Breast epithelium (tissue), 4 donors: ENCODE measurements at places on chromosomes 1 and 21. TPM values are rescaled to one million over a fixed set of nuclear protein-coding genes. Genes with fewer than 3 reads are reported as not detected.
A peak's percentile ranks its signal among the peaks of the same experiment; 100 is the strongest.

DNA sequence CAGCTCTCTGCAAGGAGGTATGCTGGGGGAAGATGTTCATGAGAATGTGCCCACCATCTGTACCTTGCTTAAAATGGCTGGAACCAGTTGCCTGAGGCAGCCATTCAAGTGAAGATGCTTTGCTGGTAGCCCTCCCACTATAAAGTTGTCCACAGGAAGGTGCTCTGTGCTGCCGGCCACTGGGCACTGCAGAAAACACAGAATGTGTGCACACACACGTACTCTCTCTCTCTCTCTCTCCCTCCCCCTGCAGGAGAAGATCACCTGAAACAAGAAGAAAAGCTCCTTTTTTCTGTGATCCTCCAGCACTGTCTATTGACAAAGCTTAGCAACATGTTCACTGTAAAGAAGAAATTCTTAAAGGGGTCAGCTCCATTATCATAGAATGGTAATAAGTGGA is 134.8 kb downstream of the PIGK start:
- no peak overlapping the region for H3K27ac ChIP-seq
- no peak for DNase-seq
- H3K27me3 ChIP-seq = no peaks in the 10 kb centered on the region
- no peaks in the 10 kb centered on the region for H3K4me1 ChIP-seq
- H3K4me3 ChIP-seq = no peak overlapping the region

GRCh38 chr21:32884062-32884461 is 112.5 kb upstream of the PAXBP1 start:
- no peaks in the 10 kb centered on the region for H3K27me3 ChIP-seq
- DNase-seq = no peak
- no peak overlapping the region for H3K27ac ChIP-seq
- H3K4me1 ChIP-seq = no peaks in the 10 kb centered on the region

DNA sequence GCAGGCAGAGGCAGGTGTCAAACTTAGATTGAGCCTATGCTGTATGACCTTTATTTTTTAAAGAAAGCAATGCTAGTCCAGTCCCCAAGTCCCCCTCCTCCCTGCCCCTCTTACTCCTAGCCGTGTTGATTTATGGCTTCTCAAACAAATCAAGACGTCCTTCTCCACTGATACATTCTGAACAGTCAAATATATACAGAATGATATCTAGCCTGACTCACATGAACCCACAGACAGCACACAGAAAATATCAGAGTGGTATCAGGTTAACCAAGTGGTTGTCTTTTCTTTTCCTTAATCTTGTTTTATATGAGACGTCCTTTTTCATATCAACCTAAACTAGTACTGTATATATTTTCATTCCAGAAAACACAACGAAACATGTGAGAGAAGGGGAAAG is 13.4 kb downstream of the DAB1 start:
- no peak for DNase-seq
- H3K27ac ChIP-seq = no peak overlapping the region
- no peaks in the 10 kb centered on the region for H3K4me1 ChIP-seq
- H3K36me3 ChIP-seq = no peaks in the 10 kb centered on the region
- no peak overlapping the region for H3K4me3 ChIP-seq

DNA sequence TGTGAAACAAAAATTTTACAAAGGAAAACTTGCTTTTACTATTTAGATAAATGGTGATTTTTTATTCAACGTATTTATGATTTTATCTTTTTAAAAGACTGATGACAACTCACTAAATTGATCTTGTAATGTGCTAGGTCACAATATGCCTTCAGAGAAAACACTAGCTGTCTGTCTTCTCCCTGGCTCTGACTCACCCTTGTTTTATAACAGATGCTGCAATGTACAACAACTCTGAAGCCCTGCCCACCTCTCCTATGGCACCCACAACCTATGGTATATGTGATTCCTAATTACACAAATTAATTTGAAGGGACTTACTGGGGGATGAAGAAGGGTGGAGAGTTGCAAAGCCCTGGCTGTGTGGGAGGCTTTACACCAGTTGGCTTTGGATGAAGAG is 24.7 kb upstream of the HSD17B7 start:
- H3K4me1 ChIP-seq = no peaks in the 10 kb centered on the region
- H3K27ac ChIP-seq = no peak overlapping the region
- H3K4me3 ChIP-seq = no peak overlapping the region
- H3K36me3 ChIP-seq = no peaks in the 10 kb centered on the region
- no peaks in the 10 kb centered on the region for H3K27me3 ChIP-seq

DNA sequence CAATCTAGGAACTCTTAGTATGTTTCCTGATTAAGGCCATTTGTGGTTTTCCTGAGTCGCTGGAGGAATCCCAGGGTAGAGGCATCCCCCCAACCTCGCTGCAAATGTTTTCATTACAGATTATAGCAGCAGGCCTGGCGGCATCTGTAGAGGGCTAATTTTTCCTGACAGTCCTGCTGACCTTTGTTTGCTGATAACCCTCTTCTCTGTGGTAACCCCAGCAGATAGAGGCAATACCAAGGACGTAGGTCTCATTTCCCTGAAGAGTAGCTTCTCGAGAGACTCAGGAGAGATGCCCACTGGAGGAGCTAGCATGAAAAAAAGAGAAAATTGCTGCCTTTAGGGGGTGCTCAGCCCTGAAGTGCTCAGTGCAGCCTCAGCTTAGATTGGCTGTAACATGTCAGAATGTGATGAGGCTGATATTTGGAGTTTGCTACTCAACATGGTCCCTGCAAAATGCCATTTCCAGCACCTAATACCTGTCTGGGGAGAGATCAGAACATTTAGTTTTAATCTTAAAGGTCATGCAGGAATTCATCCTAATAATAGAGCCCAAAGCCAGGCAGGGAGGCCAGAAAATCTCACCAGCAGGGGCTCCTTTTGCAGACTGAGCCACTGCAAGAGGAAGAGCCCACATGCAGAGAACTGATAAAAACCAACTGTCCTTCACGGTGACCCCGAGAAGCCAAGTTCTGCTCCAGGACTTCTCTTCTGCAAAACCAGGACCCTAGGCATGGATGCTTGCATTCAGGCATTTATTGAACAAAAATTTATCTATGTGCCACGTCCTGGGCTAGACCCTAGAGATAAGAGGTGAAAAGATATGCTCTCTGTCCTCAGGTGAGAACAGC is 184.5 kb downstream of the KAZN start:
- DNase-seq = no peak
- no peaks in the 10 kb centered on the region for H3K27me3 ChIP-seq
- H3K4me3 ChIP-seq = no peak overlapping the region
- no peaks in the 10 kb centered on the region for H3K4me1 ChIP-seq
- no peak overlapping the region for H3K27ac ChIP-seq

- H3K36me3 ChIP-seq = no peaks in the 10 kb centered on the region
- H3K4me1 ChIP-seq = peaks cover 14% of the 10 kb centered on the region
- peak overlapping the region; percentile 63 for H3K27ac ChIP-seq
- no peak for DNase-seq
Measured at GRCh38 chr1:156860113-156860627, 495 bp upstream of the NTRK1 start.

- H3K27me3 ChIP-seq = no peaks in the 10 kb centered on the region
- peak overlapping the region; percentile 64 for H3K27ac ChIP-seq
- H3K36me3 ChIP-seq = no peaks in the 10 kb centered on the region
- DNase-seq = no peak
- no peak overlapping the region for H3K4me3 ChIP-seq
- no peaks in the 10 kb centered on the region for H3K4me1 ChIP-seq
Measured at GRCh38 chr1:15417059-15417934, 7.6 kb downstream of the EFHD2 start.

- peaks cover 6% of the 10 kb centered on the region for H3K4me1 ChIP-seq
- no peak overlapping the region for H3K4me3 ChIP-seq
- DNase-seq = no peak
- no peak overlapping the region for H3K27ac ChIP-seq
- H3K36me3 ChIP-seq = no peaks in the 10 kb centered on the region
Measured at GRCh38 chr21:41709965-41710822, 56.7 kb downstream of the RIPK4 start.

DNA sequence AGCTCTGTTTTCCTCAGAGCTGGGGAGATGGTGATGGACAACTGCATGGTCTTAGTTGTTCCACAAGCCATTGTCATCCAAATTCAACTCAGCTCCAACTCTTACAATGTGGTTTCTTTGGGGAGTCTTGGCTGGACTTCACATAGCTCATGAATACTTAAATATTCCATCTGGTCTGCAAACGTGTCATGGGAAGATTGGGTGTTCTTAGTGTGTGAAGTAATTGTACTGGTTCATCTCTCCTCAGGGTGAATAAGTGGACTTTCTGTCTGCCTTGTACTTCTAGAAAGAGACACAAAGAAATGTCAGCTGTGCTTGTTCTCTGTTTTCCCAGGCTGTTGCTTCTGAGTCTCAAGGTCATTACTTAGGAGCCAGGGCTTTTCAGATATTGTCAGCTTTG is 106.6 kb downstream of the VPS13D start:
- no peaks in the 10 kb centered on the region for H3K36me3 ChIP-seq
- no peak overlapping the region for H3K27ac ChIP-seq
- H3K4me1 ChIP-seq = no peaks in the 10 kb centered on the region
- no peak overlapping the region for H3K4me3 ChIP-seq
- H3K27me3 ChIP-seq = no peaks in the 10 kb centered on the region

DNA sequence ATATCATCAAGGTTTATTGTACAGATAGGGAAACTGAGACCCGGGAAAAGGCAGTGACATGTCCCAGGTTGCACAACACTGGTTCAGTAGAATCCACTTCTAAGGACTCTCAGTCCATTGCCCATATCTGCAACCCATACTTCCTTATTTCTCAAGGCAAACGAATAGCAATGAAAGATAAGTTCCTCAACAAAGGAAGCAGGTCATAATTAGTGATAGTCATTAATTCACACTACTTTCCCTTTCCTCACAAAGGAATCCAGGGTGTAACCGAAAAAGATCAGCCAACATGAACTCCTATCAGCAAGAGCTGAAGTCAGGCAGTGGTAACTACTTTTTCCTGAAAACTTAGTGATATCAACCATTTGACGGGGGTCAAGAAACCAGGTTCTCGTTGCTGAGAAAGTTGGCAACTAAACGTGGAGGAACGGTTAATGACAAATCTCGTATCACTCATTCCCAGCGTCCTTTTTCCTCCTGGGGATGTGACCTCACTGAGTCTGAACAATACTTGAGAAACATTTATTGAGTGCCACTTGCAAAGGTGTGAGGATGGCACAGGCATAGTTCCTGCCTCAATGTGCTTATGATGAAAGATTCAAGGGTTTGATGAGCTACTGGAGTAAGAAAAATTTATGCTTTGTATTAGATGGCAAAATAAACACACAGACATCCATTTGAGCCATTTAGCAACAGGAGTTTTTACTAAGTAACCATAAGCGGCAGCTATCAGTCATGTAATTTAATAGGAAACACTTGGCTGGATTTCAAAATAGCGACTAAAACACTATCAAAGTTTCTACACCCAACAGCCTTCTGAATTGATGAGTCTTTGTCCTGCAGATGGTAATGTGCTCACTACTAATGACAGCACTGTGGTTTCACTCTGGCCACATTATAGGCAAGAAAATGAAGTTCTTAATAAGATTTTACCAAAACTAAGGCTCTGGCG is 82.3 kb downstream of the PLPP3 start:
- no peak overlapping the region for H3K27ac ChIP-seq
- no peak overlapping the region for H3K4me3 ChIP-seq
- no peak for DNase-seq
- H3K36me3 ChIP-seq = no peaks in the 10 kb centered on the region
- H3K27me3 ChIP-seq = no peaks in the 10 kb centered on the region

DNA sequence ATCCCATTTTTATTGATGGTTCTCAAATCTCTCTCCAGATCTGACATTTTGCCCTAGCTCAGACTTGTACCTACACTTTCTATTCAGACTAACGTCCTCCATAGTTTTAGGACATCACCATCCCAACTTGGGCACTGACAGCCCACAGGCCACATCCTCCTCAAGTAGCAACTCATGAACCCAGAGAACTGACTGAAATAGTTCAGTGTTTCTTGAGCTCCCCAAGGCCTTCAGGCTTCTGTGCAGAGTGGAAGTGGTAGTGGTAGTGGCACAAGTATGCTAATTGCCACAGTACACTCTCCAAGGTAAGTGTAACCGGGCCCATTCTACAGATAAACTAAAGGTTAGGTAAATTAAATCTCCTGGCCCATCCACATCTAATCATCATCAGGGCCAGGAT is 112.6 kb downstream of the SLC45A1 start:
- H3K27ac ChIP-seq = no peak overlapping the region
- no peak for DNase-seq
- H3K4me3 ChIP-seq = no peak overlapping the region
- no peaks in the 10 kb centered on the region for H3K4me1 ChIP-seq
- no peaks in the 10 kb centered on the region for H3K36me3 ChIP-seq
- no peaks in the 10 kb centered on the region for H3K27me3 ChIP-seq

DNA sequence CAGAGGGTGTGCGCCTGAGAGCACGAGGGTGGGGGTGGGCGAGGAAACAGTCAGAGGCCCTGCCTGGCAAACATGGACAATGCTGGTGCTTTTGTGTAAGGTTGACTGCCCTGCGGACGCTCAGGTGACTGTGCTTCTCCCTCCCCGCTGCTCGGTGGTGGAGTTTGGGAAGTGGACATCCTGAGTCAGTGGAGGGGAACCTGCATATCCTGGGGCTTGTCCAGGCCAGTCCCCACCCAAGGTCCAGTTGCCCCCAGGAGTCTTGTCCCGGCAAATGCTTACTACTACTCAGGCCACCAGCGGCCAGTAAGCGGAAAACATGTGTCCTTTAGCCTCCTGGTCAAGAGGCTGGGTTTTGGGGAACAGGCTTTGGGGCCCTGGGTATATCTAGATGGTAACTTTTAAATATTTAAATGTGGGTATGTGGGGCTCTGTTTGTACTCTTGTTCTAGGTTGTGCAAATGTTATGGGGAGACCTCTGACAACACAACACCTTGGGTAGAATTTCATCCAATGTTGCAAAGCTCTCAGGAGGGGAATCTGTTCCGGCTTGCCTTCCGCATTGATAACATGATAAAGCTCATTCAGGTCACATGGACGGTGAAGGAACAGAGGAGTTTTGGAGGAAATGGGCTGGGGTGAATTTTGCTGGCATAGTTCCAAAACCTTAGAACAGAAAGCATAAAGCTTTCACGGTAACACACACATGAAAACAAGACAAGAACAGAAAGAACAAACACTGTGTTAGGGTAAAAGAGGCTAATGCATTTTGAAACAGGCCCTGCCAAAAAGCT is 364.9 kb downstream of the PRDM2 start:
- H3K4me1 ChIP-seq = no peaks in the 10 kb centered on the region
- H3K4me3 ChIP-seq = no peak overlapping the region
- H3K27ac ChIP-seq = no peak overlapping the region
- no peak for DNase-seq

Gene PRR9
- not detected for total RNA-seq

Gene USH2A
- not detected for total RNA-seq

Gene S100A14
- not detected for total RNA-seq

Gene SLC9C2
- total RNA-seq = not detected

Gene RNU1-3
- under 0.01 TPM for total RNA-seq

Gene ACTN2
- total RNA-seq = 0.48 TPM

Gene TSPEAR
- total RNA-seq = not detected

Gene CDKN2C
- total RNA-seq = 40.0 TPM

Gene MR1
- total RNA-seq = 23.4 TPM

Gene BMP8A
- 0.33 TPM for total RNA-seq

Gene NFASC
- 14.1 TPM for total RNA-seq
